ENCODE measurements at places on chromosomes 7 and 10.

DNA sequence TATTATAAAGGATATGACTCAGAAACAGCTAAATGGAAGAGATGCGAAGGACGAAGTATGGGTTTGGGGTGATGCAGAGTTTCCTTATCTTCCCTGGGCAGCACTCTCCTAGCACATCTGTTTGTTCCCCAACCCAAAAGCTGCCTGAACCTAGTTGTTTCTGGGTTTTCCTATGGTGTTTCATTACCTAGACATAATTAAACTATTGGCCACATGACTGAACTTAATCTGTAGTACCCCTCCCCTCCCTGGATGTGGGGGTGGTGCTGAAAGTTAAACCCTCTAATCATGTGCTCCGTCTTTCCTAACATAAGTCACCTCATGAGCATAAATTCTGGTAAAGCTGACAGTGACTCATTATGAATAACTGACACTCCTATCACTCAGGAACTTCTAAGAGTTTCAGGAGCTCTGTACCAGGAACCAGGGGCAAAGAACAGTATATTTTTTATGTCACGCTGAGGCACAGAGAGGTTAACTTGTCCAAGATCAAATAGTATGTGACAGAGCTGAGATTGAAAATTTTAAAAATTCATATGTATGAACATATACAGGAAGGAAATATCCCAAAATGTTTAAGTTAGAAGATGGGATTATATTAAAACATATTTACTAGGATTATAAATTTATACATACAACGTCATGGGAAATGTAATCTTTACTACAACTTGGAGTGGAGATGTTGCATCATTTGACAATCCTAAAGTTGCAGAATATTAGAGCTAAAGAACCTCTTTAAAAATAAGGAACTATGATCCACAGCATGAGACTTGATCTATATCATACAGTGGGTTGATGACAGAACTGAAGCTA is 4.8 kb downstream of the STRIP2 start:
- DNase-seq: no peak

- DNase-seq: no peak
These were observed 401.6 kb downstream of the MAGI2 start for GRCh38 chr7:79051915-79052314.

GRCh38 chr7:28020302-28020940 is 160.2 kb downstream of the JAZF1 start:
- DNase-seq: peak; percentile 75

DNA sequence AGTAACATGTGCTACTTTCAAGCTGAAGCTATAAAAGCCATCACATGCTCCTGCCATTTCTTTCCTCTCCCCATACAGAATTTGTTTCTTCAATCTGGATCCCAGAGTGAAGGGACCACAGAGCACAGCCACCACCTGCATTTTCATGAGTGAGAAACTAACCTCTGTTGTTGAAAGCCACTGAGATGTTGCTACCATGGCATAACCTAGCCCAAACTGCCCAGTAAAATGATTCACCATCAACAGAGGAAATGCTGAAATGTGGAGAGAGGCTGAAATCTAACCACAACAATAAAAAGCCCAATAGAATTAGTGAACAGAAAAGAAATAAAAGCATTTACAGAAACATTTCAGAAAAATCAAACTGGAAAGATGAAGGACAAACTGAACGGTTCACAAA is 125.2 kb downstream of the AMPH start:
- no peak for DNase-seq

DNA sequence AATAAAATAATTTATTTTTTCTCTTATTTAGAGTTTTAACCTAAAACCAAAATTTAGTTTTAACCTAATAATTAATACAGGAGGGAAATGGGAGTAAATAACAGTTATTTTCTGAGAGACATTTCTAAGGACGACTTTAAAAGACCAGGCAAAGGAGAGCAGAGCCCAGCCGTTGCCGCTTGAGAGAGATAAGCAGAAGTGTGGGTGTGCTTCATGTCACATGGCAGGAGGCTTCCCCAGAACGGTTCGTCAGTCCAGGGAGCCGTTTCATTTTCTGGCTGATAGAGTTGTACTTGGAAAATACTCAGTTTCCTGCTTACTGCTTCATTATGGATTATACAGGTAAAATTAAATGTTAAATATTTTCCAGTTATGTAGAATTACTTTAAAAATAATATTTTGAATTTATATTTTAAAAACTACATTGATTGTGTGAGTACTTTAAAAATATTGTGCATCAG is 61.4 kb downstream of the ST7 start:
- DNase-seq: no peak

- DNase-seq: no peak
These were observed 1.4 kb downstream of the RHEB start for GRCh38 chr7:151518105-151518946.

- DNase-seq: no peak
These were observed 98.7 kb upstream of the ADO start for GRCh38 chr10:62705789-62706188.

DNA sequence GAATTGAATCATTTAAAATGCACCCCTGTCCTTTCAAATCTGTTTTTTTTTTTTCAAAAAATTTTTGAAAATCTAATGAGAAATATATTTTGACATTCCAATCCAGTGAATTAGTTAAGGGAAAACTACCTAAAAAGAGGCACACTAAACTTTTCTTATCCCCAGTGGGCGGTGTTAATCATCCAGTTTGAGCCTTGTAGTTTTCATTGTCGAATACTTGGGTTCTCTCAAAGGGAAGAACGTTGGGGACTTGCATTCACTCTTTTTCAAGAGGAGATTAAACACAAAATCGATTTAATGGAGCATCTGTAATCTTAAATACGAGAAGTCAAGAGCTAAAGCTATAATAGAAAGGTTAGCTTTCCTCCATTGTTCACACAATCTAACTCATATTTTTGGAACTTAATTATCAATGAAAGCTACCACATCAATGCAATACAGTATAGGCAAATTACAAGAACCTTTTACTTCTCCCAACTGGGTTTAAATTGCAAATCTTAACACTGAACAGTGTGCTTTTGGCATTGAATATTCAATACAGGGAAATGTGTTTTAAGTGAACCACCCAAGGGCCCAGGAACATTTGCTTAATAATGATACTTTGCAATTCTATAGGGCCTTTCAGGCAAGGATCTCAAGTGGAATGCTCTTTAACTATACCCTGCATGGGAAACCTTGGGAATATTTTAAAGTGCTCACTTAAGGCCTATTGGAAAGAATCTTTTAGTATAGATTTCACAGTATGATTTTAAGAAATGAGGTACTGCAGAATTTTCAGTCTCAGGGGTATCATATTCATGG is 13.1 kb upstream of the SP8 start:
- DNase-seq: peak; percentile 49

GRCh38 chr7:25408012-25408687 is 179.9 kb upstream of the NPVF start:
- no peak for DNase-seq

DNA sequence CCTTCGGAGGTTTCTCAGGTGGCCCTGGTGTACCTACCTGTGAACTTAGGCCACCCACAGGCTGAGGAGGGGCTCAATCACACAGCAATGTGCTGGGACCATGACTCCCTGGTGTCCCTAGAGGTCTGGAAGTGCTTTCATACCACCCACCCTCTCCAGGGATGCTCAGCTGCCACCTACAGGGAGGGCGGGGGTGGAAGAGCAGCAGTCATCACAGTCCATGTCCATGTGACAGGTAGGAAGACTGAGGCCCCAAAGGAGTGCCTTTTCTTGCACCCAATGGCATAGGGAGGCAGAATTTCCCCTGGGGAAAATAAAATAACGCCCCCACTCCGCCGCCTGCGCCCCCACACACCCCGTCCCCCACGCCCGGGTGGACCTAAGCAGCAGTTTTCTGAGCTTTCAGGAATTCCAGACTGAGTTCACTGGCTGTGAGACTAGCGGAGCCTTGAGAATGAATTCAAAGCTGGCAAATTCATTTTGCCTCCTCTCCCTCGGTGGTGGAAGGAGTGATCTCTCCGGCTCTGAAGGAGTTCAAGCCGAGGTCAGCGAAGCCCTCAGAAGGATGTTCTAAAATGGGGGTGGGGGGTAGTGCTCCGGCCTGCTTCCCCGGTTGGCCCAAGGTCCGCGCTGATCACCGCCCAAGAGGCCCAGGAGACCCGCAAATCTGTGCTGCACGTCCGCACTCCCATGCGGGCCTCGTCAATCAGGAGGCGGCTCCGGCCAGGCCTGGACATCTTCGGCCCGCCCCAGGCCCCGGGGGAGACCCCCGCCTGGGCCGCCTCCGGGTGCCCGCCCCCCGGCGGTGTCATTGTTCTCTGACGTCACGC is 2.1 kb upstream of the ZMIZ1 start:
- peak; percentile 82 for DNase-seq

DNA sequence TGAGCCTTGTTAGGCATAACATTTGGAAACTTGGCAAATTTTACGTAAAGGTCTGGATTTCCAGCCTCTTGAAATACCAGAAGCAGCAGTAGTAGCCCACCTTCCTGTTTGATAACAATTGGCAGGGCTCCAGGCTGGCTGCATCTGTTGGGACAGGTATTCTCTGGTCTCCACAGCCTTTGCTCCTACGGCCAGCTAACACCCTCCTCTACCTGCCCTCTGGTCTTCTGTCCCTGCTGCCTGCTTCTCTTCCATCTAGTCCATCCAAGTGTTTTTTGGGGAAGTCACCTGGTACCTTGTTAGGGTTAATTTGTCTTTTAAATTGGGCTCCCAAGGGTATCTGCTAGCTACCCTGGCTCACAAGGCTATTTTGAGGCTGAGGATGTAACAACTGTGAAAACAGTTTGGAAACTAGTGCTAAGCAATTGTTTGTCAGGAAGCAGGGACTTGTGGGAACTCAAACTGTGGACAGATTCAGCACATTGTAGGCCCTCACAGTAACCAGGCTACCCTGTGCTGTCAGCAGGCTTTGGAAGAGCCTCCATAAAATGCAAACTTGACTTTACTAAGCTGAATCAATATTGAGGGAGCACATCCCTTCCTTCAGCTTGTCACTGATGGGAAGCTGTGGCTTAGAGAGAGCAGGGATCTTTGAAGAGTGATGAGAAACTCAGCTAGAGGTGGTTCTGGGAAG is 8.5 kb downstream of the RPS24 start:
- no peak for DNase-seq

DNA sequence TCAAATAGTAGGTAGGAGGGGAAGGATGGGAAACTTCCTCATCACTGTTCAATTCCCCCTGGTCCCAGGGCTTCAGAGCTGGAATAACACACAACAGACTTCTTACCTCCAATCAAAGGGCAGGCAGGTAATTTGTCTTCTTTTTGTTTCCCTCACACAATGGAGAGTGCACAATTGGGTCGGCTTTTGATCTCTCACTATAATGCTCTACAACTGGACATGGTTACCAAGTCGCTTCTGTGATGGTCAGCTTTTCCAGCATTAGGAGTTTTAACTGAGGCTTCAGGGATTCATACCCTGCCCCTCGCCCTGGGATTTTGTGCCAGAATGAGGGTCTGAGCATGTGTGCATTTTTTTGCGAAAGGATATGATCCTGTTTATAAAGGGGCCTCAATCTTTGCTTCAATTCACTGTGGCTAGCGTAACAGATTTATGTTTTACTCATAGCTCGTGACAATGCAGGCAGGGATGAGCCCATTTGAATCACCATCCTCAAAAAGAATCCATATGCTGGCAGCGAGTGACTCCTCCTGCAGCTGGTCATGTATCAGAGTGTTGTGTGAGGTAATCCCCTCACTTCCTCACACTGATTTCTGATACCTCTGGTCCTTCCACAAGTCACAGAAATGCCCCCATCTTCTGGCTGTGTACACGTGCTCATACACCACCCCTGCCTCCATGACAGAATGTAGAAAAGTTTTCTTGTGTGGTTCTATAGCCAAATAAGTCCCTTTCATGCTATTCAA is 189.6 kb downstream of the CTTNBP2 start:
- no peak for DNase-seq

DNA sequence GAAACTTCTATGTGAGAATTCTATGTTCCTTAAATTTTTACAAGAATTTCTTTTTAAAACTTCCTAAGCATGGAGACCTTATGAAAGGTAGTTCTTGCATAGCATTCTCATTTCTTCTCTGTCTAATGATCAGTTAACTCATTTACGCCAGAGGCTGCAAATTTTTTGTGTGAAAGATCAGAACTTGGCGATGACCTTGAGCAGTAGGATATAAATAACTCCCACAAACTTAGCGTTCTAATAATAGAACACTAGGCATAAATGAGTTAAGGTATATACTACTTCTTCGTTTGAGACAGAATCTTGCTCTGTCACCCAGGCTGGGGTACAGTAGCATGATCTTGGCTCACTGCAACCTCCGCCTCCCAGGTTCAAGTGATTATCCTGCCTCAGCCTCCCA is 13.7 kb downstream of the PILRA start:
- no peak for DNase-seq

DNA sequence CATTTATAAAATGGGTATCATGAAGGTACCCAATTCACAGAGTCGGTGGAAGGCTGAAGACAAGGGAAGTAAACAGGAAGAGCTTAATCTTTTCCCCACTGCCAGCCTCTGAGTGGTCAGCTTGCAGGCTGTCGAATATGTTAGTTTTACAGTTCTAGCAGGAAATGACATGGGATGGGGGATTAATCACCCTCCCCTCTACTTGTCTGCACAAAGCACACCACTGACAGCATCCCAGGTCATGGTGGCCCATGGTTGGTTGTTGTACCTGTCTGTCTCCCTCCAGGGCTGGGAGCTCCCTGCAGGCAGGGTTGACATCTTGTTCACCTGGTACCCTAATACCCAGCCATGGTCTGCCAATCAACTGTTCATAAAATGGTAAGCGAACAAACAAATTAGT is 55.6 kb downstream of the GRB10 start:
- DNase-seq: peak; percentile 67

DNA sequence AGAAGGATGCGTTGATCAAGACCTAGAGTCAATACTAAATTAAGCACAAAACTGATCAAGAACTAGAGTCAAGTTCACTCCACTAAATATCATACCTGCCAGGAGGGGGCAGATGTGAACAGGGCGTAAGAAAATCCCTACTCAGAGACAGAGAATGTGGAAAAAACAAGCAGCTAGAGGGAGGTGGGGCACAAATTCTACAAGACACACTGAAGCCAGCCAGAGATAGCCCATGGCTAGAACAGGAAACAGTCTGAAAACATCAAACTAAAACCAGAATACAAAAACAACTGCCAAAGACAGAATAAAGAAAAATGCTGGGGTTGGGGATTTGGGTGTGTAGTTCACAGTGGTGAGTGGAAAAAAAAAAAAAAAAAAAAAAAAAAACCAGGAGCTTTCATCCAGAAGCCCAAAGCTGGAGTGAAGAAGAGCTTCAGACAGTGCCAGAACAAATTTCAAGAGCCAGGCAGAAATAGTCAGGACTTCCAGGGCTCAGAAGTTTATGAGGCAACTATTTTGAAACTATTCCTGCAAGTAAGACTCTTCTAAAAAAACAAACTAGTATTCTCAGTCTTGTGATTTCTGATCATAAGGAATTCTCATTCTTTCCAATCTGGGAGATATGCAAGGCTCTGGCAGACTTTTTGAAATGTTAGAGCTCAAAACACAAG is 118.3 kb downstream of the CCDC71L start:
- peak; percentile 69 for DNase-seq

GRCh38 chr7:148336411-148336810 is 254.2 kb upstream of the C7orf33 start:
- DNase-seq: no peak

Measured in H7 (cell line).